Stimulated activated CD8-positive, alpha-beta memory T cell treated with anti-CD3 and anti-CD28 coated beads, Interleukin-15, amount 100 ng/mL, for 1 hour (primary cell): ENCODE measurements at places on chromosomes 11 and 22.

DNA sequence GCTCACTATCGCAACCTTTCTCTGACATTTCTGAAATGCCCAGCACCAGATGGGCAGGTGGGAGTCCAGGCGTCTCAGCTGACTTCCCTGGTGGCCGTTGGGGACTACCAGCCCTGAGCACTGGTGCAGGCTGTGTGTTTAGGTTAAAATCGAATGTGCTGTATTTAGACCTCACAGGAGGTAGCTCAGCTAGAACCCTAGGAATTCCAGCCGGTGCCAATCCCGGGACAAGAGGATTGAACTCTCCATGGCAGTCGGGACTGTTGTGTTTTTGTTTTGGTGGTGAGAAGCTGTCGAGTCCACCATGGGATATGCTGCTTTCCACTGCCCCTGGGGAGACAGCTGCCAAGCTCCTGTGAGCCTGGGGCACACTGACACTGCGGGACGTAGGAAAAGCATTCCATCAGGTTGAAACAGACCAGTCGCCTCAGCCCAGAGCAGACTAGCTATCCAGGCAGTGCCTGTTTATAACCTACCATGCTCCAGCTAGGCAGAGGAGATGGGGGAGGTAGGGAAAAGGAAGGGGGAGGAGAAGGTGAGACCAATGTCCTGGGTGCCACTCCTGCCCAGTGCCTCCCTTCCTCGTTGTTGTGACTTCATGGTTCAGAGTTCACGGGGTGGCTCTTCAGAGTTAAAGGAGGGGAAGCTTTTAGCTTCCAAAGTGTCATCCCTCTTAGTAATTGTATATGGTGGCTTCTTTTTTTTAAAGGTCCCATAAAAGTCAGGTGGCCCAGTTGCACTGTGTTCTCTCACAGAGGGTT is 53.0 kb downstream of the MICAL2 start:
- DNase-seq = no peak

DNA sequence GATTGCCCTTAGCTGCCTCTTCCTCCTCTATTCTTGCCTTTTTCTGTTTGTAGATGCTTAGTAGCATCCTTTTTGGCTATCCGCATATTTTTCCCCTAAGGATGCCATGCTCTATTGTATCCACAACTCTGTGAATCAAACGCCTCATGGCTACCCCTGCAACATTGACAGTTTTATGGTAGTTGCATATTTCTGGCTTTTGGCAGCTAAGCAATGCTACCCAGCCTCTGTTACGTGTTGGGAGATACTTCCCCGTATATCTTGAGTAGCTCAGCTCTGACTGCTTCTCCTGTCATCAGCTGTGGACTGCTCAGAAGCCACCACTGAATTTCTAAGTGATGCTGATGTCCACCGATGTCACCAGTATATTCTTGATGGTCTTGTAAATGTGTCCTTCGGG is 15.1 kb upstream of the SLC3A2 start:
- DNase-seq = no peak

GRCh38 chr11:66857927-66858185 is 992 bp downstream of the LRFN4 start:
- no peak for DNase-seq

- no peak for DNase-seq
Observed at GRCh38 chr11:32375826-32376225, 59.5 kb downstream of the WT1 start.

DNA sequence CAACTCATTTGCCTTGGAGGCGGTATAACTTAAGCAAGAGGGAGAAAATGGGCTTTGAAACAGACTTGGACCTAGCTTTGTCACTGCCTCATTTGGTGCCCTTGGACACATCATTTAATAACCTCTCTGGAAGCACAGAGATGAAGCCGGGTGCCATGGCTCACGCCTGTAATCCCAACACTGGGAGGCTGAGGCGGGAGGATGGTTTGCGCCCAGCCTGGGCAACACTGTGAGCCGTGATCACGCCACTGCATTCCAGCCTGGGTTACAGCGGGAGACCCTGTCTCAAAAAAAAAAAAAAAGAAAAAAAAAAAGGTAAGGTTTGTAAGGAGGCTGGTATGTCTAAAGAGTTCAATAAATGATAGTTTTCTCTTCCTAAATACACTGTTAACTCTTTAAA is 806 bp downstream of the COA4 start:
- no peak for DNase-seq
